Activated CD4-positive, alpha-beta T cell treated with anti-CD3 and anti-CD28 coated beads for 24 hours (primary cell): ENCODE measurements at places on chromosomes 11 and 22.

DNA sequence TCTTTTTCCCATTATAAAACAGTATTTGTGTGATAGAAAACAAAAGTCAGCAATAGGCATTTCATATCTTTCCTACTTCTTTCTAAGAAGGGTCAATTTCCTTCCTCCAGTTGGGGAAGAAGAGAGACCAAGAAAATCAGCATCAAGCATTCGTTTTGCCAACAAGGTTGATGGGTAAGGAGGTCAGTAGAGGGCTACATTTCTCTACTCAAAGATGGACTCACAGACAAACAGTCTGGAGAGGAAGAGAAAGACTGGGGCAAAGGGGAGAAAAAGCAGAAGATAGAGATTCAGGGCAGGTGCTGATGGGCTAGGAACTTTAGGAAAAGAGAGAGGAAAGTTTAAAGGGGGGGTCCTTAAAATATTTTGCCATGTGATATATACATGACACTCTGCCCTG, 8.6 kb upstream of the MTNR1B start:
- no peak for DNase-seq

DNA sequence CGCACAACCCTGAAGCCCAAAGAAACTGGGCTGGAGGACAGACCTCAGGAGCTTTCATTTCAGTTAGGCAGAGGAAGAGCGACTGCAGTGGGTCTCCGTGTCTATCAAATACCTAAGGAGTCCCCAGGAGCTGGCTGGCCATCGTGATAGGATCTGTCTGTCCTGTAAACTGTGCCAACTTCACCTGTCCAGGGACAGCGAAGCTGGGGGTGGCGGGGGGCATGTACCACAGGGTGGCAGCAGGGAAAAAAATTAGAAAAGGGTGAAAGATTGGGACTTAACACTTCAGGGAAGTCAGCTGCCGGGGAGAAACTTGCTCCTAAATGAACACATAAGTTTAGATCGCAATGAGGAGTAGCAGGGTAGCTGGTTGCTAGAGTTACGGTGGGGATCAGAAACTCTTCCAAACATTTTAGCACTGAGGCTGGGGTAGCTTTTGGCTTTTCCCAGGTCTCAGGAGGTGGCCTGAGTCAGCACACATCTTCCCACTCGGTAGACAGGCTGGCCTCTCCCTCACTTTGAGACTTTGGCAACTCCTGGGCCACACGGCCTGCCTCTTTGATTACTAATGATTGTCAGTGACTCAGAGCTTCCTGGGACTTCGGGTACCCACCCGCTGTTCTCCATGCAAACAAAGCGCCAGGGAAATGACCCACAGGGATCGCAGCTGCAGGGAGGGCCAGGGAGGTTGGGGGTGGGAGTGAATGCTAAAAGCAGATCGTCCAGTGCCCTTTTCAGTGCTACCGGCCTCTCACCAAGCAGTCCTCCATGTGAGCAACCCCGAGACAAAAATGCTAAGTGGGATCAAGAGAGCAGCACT, 2.9 kb upstream of the MTFP1 start:
- peak; percentile 30 for DNase-seq

- DNase-seq = no peak
Observed at GRCh38 chr11:126400479-126400878, 45.0 kb downstream of the ST3GAL4 start.

DNA sequence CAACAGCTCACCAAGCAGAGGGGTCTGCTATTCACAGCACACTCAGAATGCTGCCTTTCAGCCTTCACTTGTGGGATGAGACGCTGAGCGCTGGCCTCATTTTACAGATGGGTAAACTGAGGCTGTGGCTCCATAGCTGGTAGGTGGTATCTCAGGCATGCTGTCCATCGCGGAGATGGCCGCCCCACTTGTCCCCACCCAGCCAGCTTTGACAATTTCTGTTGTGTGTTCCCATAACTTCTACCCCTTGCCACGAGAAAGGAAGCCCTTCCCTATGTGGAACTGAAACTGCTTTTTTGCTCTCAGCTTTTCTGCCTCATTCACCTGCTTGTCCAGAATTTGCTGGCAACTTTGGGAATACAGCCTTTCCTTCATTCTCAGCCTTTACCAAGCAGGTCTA, 36.1 kb upstream of the NNMT start:
- DNase-seq = no peak
